ENCODE measurements at places on chromosomes 11 and 22. TPM values are rescaled to one million over a fixed set of nuclear protein-coding genes. Genes with fewer than 3 reads are reported as not detected.
A peak's percentile ranks its signal among the peaks of the same experiment; 100 is the strongest.

- peak overlapping the region; percentile 70 for H3K27ac ChIP-seq
- DNase-seq: no peak
- no peaks in the 10 kb centered on the region for H3K36me3 ChIP-seq
- H3K27me3 ChIP-seq: no peaks in the 10 kb centered on the region
- H3K4me1 ChIP-seq: no peaks in the 10 kb centered on the region
Observed at GRCh38 chr11:8870411-8871170, 40.4 kb upstream of the AKIP1 start.

- no peaks in the 10 kb centered on the region for H3K27me3 ChIP-seq
- no peaks in the 10 kb centered on the region for H3K4me1 ChIP-seq
- H3K4me3 ChIP-seq: no peak overlapping the region
- H3K36me3 ChIP-seq: no peaks in the 10 kb centered on the region
Observed at GRCh38 chr11:11237070-11237832, 115.8 kb downstream of the CSNK2A3 start.

DNA sequence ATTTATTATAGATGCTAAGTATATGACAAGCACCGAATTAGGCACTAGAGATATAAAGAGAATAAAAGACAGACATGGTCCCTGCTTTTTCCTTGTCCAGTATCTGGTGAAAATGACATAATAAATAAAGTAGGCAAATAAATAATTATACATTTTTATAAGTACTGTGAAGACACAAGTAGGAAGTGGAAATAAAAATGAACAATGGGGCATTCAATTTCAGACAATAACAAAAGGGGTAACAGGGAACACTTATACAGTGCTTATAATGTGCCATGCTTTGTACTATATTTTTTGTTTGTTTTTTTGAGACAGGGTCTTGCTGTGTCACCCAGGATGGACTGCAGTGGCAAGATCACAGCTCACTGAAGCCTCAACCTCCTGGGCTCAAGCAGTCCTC lies 4.3 kb downstream of the KBTBD3 start:
- no peaks in the 10 kb centered on the region for H3K27me3 ChIP-seq
- no peak overlapping the region for H3K4me3 ChIP-seq
- H3K4me1 ChIP-seq: peaks cover 2% of the 10 kb centered on the region
- no peak overlapping the region for H3K27ac ChIP-seq
- H3K36me3 ChIP-seq: no peaks in the 10 kb centered on the region
- DNase-seq: no peak

The DMC1 gene
- not detected for total RNA-seq

The IFITM1 gene
- total RNA-seq: 650 TPM

The GTSE1 gene
- total RNA-seq: not detected

- no peaks in the 10 kb centered on the region for H3K36me3 ChIP-seq
- no peak for DNase-seq
Observed at GRCh38 chr11:16191868-16192240, 164.5 kb downstream of the SOX6 start.

The OR56A1 gene
- not detected for total RNA-seq

- H3K4me1 ChIP-seq: no peaks in the 10 kb centered on the region
- no peaks in the 10 kb centered on the region for H3K27me3 ChIP-seq
- no peak overlapping the region for H3K27ac ChIP-seq
- DNase-seq: no peak
- H3K36me3 ChIP-seq: no peaks in the 10 kb centered on the region
Observed at GRCh38 chr11:76242004-76242779, 35.9 kb upstream of the WNT11 start.

DNA sequence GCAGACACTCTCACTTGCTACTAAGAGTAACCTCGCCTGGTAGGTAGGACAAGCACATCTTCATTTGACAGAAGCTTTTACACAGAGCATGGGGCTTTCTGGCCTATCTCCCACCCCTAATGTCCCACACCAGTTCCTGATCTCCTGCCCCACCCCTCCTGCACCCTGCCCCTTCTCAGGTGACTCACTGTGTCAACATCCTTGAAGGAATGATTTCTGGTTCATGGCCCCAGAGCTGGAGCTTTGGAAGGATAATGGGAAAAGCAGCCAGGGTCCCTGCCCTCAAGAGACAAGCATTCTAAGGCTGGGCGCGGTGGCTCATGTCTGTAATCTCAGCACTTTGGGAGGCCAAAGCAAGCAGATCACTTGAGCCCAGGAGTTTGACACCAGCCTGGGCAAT lies 47.2 kb downstream of the LRFN4 start:
- no peak overlapping the region for H3K27ac ChIP-seq
- no peak overlapping the region for H3K4me3 ChIP-seq
- H3K36me3 ChIP-seq: no peaks in the 10 kb centered on the region
- no peaks in the 10 kb centered on the region for H3K27me3 ChIP-seq
- no peak for DNase-seq

DNA sequence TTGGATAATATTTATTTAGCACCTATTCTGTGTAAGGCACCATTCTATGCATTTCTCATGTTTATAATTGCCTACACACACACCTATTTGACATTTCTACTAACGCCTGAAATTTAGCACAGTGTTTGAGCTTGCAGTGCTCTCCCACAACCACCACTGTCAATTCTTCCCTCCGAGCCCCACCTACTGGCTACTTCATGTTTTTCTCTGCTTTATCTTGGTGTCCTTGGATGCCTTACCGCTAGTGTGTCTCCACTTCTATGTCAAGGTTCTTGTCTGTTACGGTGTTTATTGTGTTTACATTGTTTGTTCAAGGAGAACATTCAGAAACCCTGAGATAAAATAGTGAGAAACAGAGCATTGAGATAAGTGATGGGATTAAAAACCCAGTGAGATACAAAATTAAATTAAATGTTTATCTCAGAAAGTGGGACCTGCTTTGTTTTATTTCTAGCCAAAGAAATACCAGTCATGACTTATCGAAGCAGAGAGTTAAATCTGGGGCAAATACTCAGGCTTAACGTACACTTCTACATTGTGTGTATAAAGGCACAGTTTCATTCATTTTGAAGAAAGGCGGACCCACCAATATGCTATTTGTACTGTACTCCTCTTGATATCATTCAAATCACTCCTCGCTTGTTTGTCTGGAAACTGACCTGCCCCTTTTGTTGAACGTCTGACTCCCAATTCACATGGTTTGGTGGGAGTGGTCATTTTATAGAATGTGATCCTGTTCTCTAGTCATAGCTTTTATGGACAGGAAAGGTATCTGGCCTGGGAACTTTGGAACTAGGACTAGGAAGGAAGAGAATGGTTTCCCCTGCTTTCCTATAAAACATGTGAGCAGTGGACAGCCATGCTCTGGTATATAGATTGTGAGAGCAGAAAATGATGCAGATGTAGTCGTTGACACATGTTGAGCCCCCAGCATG lies 39.2 kb upstream of the SLC36A4 start:
- no peaks in the 10 kb centered on the region for H3K4me1 ChIP-seq
- DNase-seq: no peak
- H3K4me3 ChIP-seq: no peak overlapping the region
- no peak overlapping the region for H3K27ac ChIP-seq
- H3K36me3 ChIP-seq: no peaks in the 10 kb centered on the region

- H3K27me3 ChIP-seq: no peaks in the 10 kb centered on the region
- H3K27ac ChIP-seq: peak overlapping the region; percentile 81
- peak; percentile 62 for DNase-seq
- no peaks in the 10 kb centered on the region for H3K36me3 ChIP-seq
Observed at GRCh38 chr11:2779981-2780849, 80.4 kb upstream of the KCNQ1OT1 start.

DNA sequence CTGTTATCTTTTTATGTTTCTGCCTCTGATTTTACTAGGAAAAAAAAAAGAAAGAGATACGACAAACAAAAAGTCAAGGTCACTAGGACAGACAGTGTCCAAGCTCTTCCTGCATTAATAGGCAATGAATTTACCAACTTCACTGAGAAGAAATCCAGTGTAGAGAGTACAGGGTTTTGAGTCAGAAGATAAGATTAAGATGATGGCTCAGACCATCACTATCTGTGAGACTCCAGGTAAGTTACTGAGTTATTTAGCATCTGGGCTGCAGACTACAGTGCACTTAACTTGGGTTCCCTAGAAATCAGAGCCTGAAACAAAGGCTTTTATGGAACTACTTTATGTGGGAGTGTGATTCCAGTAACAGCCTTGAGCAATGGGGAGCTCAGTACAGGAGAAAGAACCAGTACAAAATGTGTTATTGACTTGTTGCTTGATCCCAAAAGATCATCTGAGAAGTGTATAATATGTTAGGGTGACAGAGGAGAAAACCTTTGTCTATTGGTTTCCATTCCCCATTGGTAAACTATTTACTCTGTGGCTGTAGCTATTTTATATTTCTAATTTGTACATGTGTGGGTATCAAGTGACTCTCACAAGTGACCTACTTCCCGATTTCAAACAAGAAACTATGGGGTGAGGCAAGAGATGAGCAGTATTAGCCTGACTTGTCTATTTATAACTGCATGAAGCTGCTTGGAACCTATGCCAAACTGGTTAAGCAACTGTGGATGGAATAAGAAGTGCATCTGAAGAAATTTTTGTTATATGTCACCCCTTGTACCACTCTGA lies 395.8 kb downstream of the RAB38 start:
- H3K4me1 ChIP-seq: no peaks in the 10 kb centered on the region
- no peaks in the 10 kb centered on the region for H3K27me3 ChIP-seq
- H3K4me3 ChIP-seq: no peak overlapping the region
- DNase-seq: no peak
- no peak overlapping the region for H3K27ac ChIP-seq

The EMID1 gene
- 0.64 TPM for total RNA-seq

GRCh38 chr11:18522388-18522787 lies 4.4 kb downstream of the TSG101 start:
- H3K27me3 ChIP-seq: no peaks in the 10 kb centered on the region
- no peaks in the 10 kb centered on the region for H3K4me1 ChIP-seq
- H3K36me3 ChIP-seq: peaks cover 5% of the 10 kb centered on the region
- no peak for DNase-seq
- no peak overlapping the region for H3K27ac ChIP-seq

- no peaks in the 10 kb centered on the region for H3K27me3 ChIP-seq
- H3K36me3 ChIP-seq: no peaks in the 10 kb centered on the region
- H3K4me3 ChIP-seq: no peak overlapping the region
Observed at GRCh38 chr11:79296141-79296540, 144.7 kb downstream of the TENM4 start.

DNA sequence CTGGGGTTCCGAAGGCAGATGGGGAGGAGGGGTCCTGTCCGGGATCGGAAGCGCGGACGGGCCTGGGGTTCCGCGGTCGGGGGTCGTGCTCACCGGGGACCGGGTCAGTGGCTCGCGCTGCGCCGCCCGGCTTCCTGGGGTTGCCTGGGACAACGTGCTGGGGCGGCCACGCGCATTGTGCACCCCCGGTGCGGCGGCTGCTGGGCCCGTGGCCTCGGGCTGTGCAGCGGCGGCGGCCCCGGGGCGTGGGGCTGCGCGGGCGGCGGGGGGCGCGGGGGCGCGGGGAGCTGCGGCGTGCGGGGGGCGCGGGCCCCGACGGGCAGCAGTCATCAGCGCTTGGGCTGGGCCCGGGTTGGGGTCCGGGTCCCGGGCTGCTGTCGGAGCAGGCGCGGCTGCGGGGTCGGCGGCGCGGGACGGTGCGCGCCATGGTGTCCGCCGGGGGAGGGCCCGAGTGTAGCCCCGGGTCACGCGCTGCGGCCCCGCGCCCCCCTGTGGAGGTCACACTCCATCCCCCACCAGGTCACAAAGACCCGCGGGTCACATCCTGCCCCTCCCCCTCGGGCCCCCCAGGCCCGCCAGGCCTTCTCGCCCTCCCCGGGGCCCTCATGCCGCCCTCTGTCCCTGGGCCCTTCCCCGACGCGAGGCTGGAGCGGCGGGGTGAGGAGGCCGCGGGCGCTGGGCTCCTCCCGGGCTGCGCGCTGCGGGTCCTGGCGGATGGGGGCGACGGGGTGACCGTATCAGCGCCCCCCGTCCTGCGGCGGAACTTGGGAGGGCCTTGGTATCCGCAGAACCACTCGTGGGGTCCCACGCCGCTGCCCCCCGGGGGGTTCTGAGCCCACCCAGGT lies at the start of gene TTLL8:
TSS of gene TTLL8 (minus strand) at position 238 of the 845 bp plus-strand sequence.
- H3K27ac ChIP-seq: no peak within 1 kb of the TSS
- no peak for DNase-seq
- peaks cover 10% of the 10 kb centered on the region for H3K27me3 ChIP-seq
- no peak within 1 kb of the TSS for H3K4me3 ChIP-seq

- DNase-seq: no peak
- H3K27ac ChIP-seq: no peak overlapping the region
- no peaks in the 10 kb centered on the region for H3K36me3 ChIP-seq
- peaks cover 12% of the 10 kb centered on the region for H3K4me1 ChIP-seq
Observed at GRCh38 chr11:11534981-11535380, 86.8 kb downstream of the GALNT18 start.

- no peak overlapping the region for H3K4me3 ChIP-seq
- H3K4me1 ChIP-seq: no peaks in the 10 kb centered on the region
- H3K36me3 ChIP-seq: no peaks in the 10 kb centered on the region
- no peak overlapping the region for H3K27ac ChIP-seq
- no peaks in the 10 kb centered on the region for H3K27me3 ChIP-seq
Observed at GRCh38 chr22:22214819-22215329, 29.7 kb upstream of the VPREB1 start.

DNA sequence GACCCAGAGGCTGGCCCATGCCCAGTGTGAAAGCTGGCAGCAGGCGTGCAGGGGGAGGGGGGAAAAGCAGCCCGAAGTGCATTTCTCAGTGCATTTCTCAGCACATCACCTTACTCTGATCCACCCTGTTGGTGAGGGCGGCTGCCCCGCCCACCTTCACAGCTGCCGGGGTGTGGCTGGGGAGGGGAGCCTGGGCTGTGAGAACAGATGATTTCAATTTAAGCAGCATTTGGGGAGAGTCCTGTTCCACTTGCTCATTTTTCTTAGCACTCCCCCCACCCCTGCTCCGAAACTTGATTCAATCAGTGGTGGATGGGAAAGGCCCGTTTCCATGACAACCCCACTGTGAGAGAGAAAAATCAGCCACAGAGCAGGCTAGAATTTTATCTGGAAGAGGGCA lies 84.8 kb downstream of the SNX19 start:
- no peak for DNase-seq
- no peaks in the 10 kb centered on the region for H3K36me3 ChIP-seq
- no peak overlapping the region for H3K27ac ChIP-seq
- no peak overlapping the region for H3K4me3 ChIP-seq

The CTSF gene
- total RNA-seq: 98.8 TPM

GRCh38 chr22:20638507-20638870 lies 131.1 kb downstream of the MED15 start:
- no peak overlapping the region for H3K27ac ChIP-seq
- no peaks in the 10 kb centered on the region for H3K27me3 ChIP-seq
- no peaks in the 10 kb centered on the region for H3K36me3 ChIP-seq
- no peak for DNase-seq
- H3K4me3 ChIP-seq: no peak overlapping the region

- H3K27ac ChIP-seq: no peak overlapping the region
- peaks cover 3% of the 10 kb centered on the region for H3K4me1 ChIP-seq
- DNase-seq: peak; percentile 51
- no peak overlapping the region for H3K4me3 ChIP-seq
Observed at GRCh38 chr11:11798586-11799438, 43.0 kb upstream of the USP47 start.

- peaks cover 18% of the 10 kb centered on the region for H3K27me3 ChIP-seq
- no peaks in the 10 kb centered on the region for H3K36me3 ChIP-seq
- H3K4me3 ChIP-seq: no peak overlapping the region
- DNase-seq: no peak
- H3K4me1 ChIP-seq: no peaks in the 10 kb centered on the region
- H3K27ac ChIP-seq: no peak overlapping the region
Observed at GRCh38 chr11:72676861-72677341, 2.7 kb upstream of the PDE2A start.

The GRIA4 gene
- total RNA-seq: not detected

Data from ascending aorta (tissue), 2 donors.